Stimulated activated CD8-positive, alpha-beta memory T cell treated with anti-CD3 and anti-CD28 coated beads, Interleukin-4, amount 100 ng/mL, for 48 hours (primary cell): ENCODE measurements at places on chromosomes 4 and X.

DNA sequence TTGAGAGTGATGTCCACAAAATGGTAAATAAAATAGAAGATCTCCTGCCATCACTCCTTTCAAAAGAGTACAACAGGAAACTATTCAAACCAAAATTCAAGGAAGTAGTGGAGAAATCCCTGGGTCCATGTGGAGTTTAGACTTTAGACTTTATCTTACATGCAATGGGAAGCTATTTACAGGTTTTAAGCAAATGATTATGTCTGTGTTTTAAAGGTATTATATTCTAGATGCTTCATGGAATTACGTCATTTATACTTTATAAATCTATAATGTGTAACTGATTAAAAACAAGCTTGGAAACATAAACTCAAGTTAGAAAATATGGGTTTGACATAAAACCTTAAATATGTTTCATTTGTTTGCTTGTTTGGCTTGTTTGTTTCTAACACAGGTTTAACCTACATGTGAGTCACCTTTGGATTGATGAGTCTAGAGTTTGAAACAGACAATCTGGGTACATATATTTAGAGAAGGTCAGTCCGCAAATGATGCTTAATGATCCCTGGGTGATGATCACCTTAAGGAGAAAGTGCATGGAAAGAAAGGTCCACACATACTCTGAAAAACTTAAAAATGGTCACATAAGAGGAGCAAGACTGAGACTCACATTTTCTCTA, 519.6 kb upstream of the AGA start:
- DNase-seq: no peak

DNA sequence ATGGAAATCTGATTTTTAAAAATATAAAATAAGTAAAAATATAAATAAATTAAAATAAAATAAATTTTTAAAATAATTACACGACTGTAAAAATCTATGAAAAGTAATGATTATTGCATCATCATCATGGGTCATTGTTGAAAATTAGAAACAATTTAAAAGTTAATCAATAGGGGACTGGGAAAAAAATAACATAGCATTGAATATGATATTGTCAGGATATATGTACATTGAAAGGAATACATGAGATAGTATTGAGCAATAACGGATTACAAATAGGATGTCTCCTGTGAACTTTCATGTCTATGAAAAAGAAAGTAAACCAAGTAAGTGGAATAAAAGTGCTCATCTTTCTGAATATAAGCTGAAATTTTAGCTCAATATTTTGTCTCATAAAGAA, 566.8 kb upstream of the HTR2C start:
- DNase-seq: no peak

DNA sequence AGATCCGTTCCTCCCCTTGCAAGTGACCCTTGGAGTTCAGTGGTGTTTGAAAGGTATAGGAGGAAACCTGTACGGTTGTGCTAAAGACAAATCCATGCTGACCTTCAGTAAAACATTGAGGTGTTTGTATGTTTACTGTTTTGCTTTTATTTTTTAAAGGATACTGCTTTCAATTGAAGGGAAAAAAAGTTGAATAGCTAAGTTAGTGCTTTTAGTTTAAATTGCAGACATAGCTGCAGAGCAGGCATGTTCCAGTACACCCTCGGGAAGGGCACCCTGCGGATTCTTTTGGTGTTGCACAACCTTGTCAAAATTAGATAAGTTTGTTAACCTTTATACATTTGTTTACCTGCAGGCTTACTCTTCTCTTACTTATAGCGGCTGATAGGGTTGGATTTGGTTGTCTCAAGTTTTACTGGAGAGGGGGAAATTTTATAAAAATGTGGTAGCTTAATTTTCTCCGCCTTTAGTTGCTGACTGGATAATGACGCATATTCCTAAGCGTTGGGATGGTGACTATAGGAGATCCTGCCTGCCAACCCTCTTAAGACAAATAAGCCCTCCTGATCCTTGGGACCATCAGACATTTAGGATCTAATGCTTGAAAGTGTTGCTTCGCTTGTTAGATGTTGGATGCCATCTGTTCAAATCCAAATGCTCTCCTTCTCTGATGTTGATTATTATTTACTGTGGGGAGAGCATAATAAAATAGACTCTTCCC, 2.0 kb downstream of the RAPGEF2 start:
- no peak for DNase-seq

DNA sequence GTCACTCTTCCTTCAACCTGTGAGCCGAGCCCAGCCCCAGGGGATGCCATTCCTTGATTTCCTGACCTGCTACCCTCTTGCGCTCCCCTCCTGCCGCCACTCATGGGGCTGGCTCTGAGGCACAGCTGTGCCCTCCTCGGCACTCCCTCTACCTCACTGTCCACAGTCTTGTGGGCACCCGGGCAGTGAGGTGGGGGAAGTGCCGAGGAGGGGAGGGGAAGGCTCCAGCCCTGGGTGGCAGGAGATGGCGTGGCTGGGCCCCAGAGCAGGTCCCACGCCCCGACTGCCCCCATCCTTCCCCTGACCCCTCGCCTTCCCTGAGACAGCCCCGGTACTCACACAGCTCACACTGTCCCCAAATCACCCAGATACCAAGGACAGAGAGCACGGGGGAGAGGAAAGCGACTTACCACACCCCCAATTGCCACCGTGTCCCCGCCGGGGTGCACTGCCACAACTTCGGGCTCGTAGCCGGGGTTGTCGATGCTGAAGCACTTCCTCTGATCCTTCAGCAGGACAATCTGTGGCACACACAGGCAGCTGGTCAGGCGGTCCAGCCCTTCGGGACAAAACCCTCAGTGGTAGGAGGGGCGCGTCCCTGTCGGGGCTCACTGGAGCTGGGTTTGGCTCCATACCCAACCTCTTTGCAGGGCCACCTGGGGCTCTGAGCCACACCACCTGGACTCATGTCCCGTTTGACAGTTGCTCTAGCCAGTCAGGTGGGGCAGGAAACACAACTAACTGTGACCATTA, 37.9 kb downstream of the WDR1 start:
- DNase-seq: no peak

GRCh38 chrX:19649226-19649995, 134.1 kb upstream of the MAP3K15 start:
- no peak for DNase-seq

GRCh38 chrX:131607792-131608369, 64.0 kb downstream of the OR13H1 start:
- no peak for DNase-seq

- no peak for DNase-seq
These were observed 68.7 kb upstream of the GUCY1A1 start for GRCh38 chr4:155597933-155598451.

- DNase-seq: no peak
These were observed 232.5 kb upstream of the POF1B start for GRCh38 chrX:85611926-85612325.

- DNase-seq: peak; percentile 58
These were observed 82.6 kb downstream of the HADH start for GRCh38 chr4:108072300-108072699.

- no peak for DNase-seq
These were observed 27.5 kb downstream of the LIAS start for GRCh38 chr4:39486221-39486804.

- DNase-seq: no peak
These were observed 243.0 kb downstream of the STPG2 start for GRCh38 chr4:97900229-97900628.

DNA sequence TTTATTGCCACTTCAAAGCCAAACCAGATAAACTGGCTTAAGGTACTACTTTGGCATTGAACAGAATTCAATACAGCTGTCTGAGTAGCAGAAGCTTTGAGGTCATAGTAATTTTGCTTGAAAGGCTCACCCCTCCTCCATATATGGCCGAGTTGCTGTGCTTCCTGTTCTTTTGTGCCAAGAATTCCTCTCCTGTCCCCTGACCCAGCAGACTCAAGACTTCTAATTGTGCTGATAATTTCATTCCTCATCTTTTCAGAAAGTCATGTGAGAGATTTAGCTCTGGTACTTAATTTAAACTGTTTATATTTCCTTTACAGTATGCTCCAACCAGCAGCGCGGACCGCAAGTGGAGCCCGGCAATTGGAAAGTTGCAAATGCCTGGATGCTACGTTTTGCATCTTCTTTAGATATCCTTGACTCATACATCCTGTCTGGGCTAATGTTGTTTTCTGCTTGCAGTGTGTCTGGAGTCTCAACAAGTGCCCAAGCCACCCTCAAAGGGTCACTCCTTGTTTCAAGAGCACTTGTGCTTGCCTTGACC, 373.4 kb downstream of the PDGFC start:
- DNase-seq: no peak
